Stimulated activated naive CD4-positive, alpha-beta T cell (primary cell): ENCODE measurements at places on chromosomes 4 and X.

DNA sequence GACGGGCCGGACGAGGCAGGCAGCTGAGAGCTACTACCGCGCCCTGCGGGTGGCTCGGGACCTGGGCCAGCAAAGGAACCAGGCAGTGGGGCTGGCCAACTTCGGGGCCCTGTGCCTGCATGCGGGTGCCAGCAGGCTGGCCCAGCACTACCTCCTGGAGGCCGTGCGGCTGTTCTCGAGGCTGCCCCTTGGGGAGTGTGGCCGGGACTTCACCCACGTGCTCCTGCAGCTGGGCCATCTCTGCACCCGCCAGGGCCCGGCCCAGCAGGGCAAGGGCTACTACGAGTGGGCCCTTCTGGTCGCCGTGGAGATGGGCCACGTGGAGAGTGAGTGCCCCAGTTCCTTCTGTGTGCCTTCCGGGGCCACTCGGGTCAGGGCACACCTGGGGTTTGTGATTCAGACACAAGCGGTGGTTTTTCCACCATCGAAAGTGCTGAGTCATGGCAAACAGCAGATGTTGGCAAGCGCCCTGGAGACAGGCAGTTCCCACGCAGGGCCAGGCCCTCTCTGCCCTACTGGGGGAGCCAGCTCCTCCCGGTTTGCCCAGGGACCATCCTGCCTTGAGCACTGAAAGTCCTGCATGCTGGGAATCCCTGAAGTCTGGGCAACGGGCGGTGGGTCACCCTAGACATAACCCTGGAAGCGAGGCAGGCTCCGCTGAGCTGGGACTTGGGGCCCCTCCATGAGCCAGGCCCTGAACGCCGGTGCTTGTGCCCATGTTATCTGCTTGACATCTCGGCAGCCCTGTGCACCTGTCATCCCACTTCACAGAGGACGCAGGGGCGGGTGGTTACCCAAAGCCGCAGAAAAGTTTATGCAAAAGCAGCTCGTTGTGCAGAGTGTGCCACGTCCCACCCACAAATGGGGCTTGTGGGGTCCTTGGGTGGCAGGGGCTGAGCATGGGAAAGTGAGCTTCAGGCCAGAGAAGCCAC, 29.5 kb downstream of the SH3TC1 start:
- DNase-seq: peak; percentile 74

- DNase-seq: no peak
Observed at GRCh38 chr4:80036949-80037685, 35.9 kb downstream of the ANTXR2 start.

DNA sequence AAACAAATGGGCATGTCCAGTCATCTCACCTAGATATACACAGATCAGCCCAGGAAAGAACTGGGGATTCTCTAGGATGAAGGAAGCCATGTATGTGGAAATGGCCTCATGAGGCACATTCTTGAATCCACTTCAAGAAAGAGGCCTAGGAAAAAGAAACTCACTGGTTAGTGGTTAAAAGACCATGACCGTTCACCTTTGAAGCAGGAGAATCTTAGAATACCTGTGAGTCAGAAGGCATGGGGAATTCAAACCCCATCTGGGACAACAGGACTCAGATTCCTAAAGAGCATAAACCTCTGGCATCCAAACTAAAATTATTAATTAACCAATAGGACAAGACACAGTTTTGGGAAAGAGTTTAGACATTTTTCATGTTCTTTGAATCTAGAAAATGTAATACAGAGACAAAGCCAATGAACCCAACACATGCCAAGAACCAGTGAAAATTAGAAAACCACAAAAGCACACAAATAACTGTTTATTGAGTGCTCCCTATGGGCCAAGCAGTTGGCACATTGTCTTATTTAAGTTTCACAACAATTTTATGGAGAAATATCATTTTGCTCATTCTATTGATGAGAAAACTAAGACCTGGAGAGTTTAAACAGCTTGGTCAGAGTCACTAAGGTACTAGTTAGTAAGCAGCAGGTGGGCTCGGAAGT, 97.5 kb downstream of the NPNT start:
- DNase-seq: no peak

DNA sequence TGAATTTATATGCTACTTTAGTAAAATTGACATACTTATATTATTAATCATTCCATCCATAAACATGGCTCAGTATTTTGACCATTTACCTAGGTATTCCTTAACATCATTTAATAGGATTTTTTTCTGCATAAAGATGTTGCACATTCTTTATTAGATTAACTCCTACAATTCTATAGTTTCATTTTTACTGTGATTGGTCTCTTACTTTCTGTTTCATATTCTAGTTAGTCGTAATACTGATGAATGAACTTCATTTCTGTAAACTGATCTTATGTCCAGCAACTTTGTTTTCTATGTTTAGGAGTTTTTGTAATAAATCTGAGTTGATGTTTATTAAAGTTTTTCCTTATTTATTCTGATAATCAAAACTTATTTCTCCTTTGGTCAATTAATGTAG, 278.2 kb upstream of the CXXC4 start:
- DNase-seq: no peak

DNA sequence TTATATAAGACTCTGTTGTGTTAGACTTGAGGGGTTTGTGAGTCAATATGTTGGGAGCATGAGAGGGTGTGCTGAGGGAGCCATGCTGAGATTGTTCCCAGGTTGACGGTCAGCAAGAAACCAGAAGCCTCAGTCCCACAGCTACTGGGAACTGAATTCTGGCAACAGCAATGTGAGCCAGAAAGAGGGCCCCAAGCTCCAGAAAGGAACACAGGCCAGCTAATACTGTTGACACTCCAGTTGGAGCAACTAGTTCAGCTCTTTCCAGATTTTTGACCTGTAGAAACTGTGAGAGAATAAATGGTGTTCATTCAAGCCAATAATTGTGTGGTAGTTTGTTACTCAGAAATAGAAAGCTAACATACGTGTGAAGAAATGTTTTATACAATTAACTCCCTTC, 17.1 kb downstream of the ADH1A start:
- DNase-seq: no peak

DNA sequence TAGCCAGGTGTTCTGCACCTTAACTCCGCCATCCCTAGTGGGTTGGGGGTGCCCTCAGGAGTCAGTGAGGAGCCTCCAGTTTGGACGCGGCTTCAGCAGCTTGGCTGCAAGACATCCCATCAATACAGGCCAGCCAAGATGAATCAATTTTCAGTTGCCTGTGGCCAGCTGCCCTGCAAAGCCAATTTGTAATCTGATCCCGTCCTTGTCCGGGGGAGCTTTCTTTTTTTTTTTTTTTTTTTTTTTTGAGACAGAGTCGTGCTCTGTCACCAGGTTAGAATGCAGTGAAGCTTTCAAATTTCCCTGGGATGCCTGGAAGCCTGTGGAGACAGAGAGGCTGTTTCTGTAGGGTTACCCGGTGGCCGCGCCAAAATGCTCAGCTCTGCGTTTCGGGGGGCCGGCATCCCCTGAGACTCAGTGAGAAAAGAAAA, 192.5 kb downstream of the ASMT start:
- DNase-seq: no peak

- DNase-seq: no peak
Observed at GRCh38 chr4:155541716-155542115, 124.9 kb upstream of the GUCY1A1 start.

DNA sequence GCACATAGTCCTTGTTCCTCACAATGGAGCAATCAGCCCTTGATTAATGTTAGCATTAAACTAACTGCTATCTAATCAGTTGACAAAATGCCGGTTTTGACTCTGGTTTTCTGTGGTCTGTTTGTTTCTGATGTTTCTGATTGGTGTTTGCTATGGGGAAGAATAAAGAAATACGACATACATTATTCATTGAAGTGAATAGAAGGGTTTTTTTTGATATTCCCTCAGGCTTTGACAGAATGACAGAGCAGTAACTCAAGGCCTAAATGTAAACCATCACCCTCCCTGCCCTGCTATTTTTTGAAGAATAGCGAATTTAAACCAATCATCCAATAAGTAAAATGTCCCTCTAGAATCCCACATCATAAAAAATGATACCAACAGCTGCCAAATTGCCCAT, 65.5 kb upstream of the HS3ST1 start:
- DNase-seq: no peak

- no peak for DNase-seq
Observed at GRCh38 chrX:78753571-78753970, 6.1 kb downstream of the LPAR4 start.

DNA sequence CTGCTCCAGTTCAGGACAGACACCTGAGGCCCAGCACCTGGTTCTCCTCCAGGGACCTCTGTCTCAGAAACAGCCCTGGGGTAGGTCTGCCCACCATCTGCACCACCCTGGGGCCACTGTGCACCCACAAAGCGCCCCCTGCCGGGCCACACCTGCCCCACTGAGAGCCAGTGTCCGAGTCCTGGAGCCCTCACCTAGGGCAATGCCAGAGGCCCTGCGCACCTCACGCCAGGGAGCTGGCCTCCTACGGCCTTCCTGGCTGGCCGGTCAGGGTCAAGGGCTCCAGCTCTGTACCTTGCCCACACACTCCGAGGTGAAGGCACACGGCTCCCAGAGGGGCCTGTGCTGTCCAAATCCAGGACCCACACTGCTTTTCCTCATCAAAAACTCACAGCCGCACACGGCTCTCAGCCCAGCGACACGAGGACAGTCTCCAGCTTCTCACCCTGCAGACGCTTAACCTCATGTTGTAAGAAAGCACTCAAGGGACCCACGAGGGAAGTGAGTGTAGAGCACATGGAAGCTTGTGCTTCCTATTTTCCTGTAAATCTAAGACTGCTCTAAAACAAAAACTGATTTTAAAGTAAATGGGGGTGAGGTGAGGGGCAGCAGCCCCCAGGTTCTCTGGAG, 5.4 kb downstream of the CTBP1 start:
- no peak for DNase-seq

- DNase-seq: no peak
Observed at GRCh38 chr4:111802191-111802590, 343.1 kb upstream of the FAM241A start.

DNA sequence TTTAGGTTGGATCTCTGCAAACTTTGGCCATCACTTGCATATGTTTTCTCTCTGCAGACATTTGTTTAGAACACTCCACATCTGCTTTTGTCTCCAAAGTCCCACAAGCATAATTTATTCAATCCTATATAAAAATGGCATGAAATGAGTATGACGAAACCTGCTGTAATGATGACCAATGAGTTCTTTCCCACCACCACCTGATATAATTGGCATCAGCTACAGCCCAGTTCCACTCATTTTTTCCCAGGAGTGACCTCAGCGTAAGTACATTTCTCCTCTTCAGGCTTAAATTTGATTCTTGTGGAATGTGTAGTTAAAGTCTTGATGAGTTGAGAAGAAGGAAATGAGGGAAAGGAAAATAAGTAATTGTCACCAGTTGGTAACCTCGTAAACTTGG, 205.1 kb downstream of the AWAT2 start:
- no peak for DNase-seq

DNA sequence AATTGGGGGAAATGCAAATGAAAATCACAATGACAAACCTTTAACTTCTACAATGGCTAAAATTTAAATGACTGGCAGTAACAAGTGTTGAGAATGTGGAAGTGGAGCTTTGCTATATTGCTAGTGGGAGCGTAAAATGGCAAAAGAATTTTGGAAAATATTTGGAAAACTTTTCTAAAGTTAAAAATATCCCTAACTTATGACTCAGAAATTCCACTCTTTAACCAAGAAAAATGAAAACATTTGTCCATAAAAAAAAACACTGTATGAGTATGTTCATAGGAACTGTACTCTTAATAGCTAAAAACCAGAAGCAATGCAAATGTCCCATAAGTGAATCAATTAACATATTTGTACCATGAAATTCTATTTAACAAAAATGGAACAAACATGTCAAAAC, 3.6 kb downstream of the TBCK start:
- no peak for DNase-seq

- no peak for DNase-seq
Observed at GRCh38 chrX:12403474-12404082, 265.3 kb downstream of the FRMPD4 start.

DNA sequence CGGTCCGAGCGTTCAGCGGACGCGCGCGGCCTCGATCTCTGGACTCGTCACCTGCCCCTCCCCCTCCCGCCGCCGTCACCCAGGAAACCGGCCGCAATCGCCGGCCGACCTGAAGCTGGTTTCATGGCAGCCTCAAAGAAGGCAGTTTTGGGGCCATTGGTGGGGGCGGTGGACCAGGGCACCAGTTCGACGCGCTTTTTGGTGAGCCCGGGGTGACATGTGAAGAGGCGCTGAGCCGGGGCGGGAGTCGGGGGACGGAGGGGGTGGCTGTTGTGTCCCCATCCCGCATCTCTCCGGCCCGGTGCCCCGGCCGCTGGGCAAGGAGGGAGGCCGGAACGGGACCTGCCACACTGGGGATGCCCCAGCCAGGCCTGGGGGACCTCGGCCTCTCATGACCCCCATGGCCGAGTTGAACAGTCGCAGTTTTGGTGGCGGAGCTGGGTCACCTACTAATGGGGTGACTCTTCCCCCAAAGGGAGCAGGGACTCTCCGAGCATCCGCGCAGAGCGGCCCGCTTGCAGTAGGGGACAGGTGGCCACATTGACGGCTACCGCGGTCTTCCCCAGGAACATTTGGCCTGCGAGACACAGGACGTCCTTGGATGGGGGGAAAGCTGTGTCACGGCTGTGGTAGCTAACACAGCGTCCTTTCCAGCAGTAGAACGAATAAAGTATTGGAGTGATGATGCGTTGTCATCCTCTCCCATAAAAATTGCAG, at the start of gene GK:
TSS of gene GK (plus strand) at position 9 of the 717 bp plus-strand sequence. CDS start at position 124, 115 bp downstream.
- peak; percentile 23 for DNase-seq

DNA sequence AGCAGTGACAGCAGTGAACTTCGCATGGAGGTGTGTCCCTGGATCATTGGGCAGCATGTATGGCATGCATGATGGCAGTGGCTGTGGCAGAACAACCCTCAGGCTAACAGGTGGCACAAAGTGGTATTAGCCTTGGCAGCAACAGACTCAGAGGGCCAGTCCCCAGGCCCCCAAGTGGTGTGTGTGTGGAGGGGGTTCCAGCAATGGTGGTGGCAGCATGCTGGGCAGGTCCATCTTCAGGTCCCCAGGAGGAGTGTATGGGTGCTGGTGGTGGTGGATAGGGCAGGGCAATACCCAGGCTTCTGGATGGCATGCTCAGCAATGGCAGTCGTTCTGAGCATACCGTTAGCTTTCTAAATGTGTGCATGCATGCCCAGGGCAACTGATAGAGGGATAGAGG, 923.7 kb downstream of the PDHA2 start:
- DNase-seq: no peak

DNA sequence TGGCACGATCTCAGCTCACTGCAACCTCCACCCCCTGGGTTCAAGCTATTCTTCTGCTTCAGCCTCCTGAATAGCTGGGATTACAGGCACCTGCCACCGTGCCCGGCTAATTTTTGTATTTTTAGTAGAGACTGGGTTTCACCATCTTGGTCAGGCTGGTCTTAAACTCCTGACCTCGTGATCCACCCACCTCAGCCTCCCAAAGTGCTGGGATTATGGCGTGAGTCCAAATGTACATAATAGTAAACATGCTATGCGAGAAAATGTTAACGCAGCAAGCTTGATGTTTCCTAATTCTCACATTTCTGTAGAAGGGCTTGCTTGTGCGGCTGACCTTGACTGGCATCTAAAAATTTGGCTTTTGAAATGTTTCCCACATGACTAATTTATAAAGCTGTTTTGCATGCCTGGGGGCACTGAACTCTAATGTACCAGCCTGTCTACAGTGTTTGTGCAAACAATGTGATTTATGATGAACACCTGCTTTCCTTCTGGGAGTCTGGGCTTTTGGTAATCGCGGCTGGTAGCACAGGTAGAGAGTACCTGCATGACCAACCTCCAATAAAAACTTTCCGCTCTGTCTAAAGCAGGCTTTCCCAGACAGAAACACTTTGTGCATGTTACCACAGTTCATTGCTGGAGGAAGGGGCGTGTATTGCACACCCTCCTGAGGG, 216.8 kb downstream of the IL15 start:
- no peak for DNase-seq
